ENCODE measurements at places on chromosomes 6 and 20.
A peak's percentile ranks its signal among the peaks of the same experiment; 100 is the strongest.

DNA sequence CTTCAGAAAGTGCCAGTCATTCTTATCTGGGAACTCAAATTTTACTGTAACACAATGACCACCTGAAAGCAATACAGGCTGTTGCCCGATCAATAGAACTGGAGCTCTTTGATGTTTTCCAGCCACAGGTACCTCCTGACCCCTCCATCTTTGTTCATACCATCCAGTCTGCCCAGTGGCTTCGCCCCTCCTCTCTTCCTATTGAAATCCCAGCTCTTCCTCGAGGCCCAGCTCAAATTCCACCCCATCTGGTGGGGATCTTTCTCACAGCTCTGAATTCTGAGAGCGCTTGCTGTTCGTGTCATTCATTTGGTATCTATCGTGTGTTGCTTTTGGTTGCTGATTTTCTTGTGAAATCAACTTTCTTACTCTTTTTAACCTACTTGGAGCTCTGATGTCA, 87.9 kb upstream of the CNKSR3 start:
- DNase-seq: no peak

DNA sequence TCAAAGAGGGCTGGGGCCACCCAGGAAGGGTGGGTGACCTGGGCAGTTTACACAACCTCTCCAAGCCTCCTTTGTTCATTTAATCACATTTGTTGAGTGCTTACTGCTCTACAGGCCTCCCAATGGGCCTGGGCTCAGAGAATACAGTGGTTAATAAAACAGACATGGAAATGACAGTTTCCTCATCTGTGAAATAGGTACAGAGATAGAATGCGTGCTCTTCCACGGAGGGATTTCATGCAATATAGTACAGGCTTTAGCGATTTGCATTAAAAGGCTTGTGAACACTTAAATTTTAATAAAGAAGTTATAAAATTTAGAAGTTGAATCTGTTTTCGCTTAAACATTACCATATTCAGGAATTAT, 802 bp upstream of the FERMT1 start:
- no peak for DNase-seq

DNA sequence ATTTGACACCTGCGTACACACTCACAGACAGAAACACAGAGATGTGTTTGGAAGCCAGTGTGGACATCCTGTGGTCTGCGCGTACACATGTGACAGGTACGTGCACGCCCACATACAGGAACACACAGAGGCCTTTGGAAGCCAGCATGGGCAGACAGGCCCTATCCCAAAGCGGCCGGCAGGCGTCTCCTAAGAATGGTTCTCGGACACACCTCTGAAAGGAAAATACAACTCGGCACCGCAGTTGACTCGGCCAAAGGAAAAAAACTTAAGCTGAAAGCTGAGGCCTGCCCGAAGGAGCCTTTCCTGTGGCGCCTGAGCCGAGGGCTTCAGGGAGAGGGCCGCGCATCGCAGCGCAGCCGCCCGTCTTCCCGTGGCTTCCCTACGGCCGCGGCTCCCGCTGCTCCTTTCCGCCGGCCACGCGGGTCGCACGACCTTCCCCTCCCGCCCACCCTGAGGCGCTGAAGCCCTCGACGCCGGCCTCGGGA, 1.4 kb upstream of the CEP43 start:
- DNase-seq: peak; percentile 68

- DNase-seq: no peak
These were observed 525.4 kb upstream of the RNF217 start for GRCh38 chr6:124436803-124437202.

Data from WTC11 (cell line).